ENCODE measurements at places on chromosomes 5 and 9.

DNA sequence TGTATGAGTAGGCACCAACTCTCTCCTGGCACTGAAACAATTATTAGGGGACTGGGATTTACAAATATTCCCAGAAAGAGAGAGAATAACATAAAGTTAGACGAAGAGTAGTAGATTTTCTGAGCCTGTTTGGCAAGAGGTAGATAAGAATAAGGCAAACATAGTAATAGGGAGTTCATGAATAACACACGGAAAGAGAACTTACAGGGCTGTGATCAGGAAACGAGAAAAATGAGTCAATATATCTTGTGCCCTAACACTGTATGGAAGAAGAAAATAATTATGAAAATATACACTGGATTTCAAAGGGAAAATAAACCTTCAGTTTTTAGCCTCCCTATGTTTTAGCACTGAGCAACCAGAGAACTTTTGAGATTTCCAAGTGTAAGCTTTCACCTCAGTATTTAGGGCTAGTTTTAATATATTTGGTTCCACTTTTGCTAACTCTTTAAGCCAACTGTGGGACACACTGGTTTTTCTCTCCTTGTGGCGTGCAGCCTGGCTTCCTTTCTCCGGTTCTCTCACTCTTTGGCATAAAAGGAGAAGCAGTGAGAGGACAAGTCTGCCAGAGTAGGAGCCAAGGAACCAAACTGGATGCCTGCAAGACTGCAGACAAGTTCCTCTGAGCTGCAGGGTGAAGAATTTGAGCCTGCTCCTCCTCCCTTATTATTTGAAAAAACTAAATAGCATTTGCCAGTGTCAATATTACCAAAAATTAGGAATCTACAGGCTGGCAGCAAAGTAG lies 6.6 kb upstream of the KCNN2 start:
- no peak for DNase-seq

GRCh38 chr9:131667576-131667975 lies 72.3 kb downstream of the RAPGEF1 start:
- DNase-seq = no peak

DNA sequence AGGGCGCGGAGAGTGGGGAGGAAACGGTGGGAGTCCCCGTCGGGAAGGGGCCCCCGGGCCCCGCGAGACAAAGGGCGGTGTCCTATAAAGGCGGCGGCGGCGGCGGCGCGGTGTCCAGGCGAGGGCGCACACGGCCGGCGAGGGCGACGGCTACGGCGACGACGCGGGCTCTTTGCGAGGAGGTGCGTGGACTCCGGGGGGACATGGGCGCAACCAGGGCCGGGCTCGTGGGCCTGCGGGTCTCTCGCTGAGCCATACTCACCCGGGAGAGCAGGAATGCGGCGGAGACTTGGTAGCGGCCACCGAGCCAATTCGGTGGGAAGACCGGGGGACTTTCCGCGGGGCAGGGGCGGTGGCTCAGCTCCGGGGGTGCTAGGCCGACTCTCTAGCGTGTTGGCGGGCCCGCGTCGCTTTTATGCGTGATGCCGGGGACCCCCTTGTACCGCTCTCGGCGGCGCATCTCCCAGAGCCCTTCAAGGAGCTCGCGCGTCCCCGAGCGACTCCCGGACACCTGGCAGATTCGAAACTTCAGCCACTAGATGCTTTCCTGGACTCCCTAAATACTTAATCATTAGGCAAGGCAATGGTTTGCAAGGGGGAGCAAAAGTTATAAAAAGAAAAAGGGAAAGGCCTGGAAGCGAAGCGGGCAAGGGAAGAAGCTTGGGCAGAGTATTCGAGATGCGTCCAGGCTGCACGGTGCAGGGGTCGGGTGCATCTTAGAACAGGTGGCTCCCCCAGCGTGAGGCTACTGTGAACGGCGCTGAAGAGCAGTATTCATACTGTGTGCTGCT lies 5.9 kb upstream of the TAL2 start:
- DNase-seq = no peak

GRCh38 chr5:78779262-78779661 lies 130.7 kb upstream of the LHFPL2 start:
- DNase-seq = no peak

DNA sequence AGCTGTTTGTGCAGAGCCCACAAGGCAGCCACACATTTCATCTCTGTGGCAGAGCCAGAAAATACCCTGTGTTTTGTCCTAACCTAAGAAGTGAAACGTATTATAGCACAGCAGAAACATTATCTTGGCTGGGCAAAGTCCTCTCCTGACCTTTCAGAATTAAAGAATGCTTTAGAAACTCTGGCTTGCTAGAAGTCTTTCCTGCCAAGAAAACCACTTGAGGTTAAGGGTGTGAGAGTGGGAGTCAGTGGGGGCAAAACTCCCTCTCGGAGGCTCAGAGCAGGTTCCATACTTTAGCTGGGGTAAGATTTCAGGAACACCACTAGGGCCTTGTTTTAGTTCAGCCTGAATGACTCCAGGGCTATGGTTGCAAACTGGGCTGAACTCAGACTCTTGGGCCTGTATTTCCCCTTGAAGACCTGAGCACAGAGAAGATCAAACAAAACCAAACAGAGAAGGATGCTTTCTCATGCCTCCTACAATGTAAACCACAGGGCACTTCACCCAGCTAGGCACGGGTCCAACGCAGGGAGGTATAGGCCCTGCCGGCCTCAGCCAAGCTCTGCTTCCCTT lies 48.0 kb downstream of the ZNF366 start:
- DNase-seq = no peak

GRCh38 chr5:34496701-34497469 lies 159.2 kb upstream of the RAI14 start:
- DNase-seq = no peak

- no peak for DNase-seq
Measured at GRCh38 chr5:179114756-179115155, 54.6 kb downstream of the ZNF354C start.

- no peak for DNase-seq
Measured at GRCh38 chr5:159330131-159330800, at the start of gene IL12B. Gene IL12B (minus strand): TSS chr5:159330487. CDS start chr5:159326782, 3,705 bp downstream.

DNA sequence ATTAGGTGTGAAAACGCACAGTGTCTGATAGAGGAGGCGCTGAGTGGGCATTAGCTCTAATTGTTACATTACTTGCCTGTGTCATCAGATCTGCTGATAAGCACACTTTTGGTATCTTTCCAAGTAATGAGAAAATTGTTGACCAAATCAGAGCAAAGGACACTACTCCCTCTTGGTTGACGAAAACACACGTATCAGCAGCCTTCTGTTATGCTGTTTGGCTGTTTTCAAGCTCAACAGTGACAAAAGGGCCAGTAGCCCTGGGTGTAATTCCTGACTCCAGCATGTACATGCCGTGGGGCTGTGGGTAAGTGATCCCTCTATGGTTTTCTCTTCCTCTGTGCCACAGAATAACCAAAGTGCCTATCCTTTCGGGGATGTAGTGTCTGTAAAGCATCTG lies 151.4 kb downstream of the AUH start:
- no peak for DNase-seq

- no peak for DNase-seq
Measured at GRCh38 chr5:92629574-92629973, 951.4 kb downstream of the NR2F1-AS1 start.

DNA sequence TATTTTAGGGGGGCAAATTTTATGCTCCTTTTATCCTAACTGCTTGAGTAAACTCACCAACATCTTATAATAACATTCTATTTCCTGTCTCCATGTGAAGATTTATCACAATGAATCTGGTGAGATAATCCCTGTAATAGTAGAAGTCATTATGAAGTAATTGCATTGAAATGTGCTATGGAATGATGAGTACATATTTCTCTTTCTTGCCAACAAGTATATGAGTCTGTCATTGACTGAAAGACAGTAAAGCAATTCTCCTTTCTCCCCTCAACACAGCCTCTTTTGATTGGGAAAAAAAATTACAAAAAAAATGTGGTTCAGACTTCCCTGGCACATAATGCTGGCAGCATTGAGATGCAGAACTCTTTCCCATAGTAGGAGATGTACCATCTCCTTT lies 459.2 kb upstream of the RGMB start:
- DNase-seq = no peak

GRCh38 chr5:78566747-78567425 lies 81.7 kb downstream of the LHFPL2 start:
- DNase-seq = no peak

- DNase-seq = no peak
Measured at GRCh38 chr5:171855798-171856763, 70.5 kb downstream of the SMIM23 start.

GRCh38 chr9:129392093-129392541 lies 214.1 kb upstream of the IER5L start:
- no peak for DNase-seq

DNA sequence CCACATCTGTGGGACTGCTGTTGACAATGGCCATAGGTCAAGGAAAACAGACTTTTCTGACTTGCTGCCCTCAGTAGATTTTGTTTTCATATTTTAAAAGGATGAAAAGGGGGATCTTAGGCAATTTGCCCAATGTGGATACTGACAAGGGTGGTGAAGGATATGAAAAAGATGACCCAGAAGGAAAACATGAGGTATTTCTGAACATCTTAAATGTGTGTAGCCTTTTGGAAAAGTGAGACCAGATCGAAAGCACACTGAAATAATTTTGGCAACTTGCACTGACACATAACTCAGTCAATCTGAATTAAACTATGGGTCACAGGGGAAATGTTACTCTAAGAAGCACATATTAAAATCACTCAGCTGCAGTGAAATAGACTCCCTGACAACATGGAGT lies 1793.0 kb upstream of the ACO1 start:
- DNase-seq = no peak

GRCh38 chr5:131265311-131265803 lies 1.5 kb downstream of the CDC42SE2 start:
- no peak for DNase-seq

- DNase-seq = no peak
Measured at GRCh38 chr9:36971935-36972488, 62.1 kb downstream of the PAX5 start.

DNA sequence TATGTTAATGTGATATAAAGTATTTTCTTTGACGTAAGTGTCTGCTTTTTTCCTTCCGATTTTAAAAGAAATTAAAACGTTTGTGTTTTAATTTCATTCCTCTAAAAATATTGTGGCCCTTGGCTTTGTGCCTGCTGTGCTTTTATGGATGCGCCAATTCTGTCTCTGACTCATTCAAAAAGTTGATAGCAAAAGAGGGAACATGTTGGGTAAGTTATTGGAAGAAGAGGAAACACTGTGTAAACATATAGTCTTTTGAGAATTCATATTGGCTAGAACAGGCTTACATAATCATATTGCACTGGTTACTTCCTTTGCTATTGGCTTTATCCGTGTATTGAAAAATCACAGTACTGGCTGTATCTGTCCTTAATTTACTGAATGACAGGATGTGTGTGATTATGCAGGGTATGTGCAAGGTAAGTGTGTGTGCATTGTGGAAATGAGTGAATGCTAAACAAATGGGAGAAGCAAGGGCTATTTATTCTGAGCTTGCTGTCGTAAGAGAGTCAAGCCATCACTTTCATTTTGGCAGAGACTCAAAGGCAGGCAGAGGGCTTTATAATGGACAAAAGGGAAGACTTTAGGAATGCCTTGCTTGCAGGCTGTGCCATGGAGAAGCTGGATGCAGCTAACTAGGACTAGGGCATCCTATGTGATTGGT lies 67.8 kb downstream of the SGCD start:
- DNase-seq = no peak

GRCh38 chr9:28120184-28120583 lies 546.9 kb upstream of the C9orf72 start:
- DNase-seq = no peak

DNA sequence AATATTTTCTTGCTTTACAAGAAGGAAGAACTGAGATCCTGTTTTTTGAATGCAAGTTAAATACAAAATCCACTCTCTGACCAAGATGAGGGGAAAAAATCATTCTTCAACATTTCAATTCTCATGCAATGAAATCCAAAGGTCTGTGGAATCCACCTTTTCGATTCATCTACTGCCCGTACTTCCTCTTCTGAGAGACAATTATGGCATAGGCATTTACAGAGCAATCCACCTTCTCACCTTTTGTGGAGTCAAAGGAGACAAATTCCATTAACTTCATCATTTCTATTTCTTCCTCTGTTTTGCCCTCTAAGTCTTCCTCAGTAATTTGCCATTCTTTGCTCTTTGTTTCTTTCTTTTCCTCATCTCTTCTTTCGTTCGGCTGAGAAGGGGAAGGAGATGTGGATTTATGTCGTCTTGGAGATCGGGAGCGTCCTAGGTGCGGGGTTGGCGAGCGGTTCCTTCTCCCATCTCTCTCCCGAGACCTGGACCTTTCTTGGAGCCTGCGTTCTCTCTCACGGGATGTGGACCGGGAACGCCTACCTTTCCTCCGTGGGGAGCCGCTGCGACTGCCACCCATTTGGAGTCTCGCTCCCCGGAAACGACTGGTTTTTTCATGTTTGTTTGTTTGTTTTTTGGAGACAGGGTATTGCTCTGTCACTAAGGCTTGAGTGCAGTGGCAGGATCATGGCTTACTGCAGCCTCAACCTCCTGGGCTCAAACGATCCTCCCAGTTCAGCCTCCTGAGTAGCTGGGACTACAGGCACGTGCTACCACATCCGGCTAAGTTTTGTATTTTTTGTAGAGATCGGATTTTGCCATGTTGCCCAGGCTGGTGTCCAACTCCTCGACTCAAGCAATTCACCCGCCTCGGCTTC lies 24.3 kb upstream of the AFF4 start:
- no peak for DNase-seq

- DNase-seq = no peak
Measured at GRCh38 chr9:127980060-127980705, 606 bp downstream of the EEIG1 start.

DNA sequence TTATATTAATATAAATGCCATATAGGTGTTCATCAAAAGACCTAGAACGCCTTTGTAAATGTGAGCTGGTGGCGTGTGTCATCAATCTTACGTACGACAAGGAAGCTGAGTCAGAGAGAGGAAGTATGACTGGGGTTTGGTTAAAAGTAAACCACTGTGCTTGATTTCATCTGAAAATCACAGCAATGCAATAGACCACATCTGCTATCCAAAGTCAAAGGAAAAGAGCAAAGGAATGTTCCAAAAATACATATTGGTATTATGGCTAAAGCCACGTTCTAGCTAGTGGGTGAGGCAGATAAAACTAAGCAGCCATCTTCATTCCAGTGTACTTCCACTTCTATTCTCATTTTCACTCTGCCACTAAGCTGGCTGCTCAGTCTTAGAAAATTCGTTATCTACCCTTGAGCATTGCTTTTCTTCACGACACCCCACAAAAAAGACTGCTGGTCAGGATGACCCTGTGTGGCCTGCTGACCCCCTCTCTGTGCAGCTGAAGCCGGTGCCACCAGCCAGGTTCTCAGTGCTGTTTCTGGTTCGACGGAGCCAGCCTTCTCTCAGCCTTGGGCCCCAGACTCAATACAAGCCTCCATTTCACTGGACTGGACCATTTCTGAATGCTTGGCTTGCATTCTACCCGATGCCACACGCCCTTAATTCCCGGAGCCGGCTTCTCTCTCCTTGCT lies 23.8 kb downstream of the SHC3 start:
- no peak for DNase-seq

DNA sequence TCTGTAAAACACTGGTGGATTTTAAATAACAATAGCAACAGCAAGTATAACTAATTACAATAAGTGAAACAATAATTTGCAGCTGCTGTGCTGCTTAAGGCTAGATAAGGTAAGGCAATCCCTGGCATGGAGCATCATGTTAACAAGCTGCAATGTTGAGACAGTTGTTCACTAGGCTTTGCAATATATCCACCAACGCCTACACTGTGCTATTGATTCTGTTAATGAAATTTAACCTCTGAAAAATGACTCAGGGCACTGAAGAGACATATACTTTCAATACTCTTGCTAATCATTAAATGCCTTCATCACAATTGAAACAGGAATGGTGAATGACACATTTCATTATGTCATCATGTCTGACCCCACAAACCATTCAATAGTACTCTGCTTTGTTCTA lies 255.0 kb downstream of the EFNA5 start:
- no peak for DNase-seq

- DNase-seq = no peak
Measured at GRCh38 chr5:124599028-124599973, 147.1 kb downstream of the ZNF608 start.
